GM04504 (cell line): ENCODE measurements at places on chromosomes 1 and 21.

DNA sequence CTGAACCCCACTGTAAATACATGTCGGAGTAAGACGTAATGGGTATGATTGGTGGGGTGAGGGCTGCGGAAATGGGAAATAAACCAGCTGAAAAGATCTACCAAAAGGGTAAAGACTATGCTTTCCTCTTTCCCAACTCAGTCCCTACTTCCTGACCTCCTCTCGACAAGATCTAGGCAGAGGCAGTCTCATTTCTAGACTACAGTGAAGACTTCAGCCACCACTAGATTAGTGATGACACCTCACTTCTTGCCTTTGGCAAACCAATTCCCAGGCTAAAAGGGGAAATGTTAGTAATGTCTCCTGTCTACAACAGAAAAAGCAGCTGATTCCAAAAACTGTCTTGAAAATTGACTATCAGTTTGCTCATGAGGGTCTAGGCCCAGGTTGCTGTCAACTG lies 219.9 kb downstream of the ASTN1 start:
- DNase-seq, result no peak

GRCh38 chr1:202576816-202577215 lies 133.4 kb downstream of the SYT2 start:
- DNase-seq, result peak; percentile 76

GRCh38 chr1:208164609-208165008 lies 79.6 kb downstream of the PLXNA2 start:
- DNase-seq, result no peak

GRCh38 chr1:162093095-162093494 lies 23.6 kb downstream of the NOS1AP start:
- DNase-seq, result no peak

DNA sequence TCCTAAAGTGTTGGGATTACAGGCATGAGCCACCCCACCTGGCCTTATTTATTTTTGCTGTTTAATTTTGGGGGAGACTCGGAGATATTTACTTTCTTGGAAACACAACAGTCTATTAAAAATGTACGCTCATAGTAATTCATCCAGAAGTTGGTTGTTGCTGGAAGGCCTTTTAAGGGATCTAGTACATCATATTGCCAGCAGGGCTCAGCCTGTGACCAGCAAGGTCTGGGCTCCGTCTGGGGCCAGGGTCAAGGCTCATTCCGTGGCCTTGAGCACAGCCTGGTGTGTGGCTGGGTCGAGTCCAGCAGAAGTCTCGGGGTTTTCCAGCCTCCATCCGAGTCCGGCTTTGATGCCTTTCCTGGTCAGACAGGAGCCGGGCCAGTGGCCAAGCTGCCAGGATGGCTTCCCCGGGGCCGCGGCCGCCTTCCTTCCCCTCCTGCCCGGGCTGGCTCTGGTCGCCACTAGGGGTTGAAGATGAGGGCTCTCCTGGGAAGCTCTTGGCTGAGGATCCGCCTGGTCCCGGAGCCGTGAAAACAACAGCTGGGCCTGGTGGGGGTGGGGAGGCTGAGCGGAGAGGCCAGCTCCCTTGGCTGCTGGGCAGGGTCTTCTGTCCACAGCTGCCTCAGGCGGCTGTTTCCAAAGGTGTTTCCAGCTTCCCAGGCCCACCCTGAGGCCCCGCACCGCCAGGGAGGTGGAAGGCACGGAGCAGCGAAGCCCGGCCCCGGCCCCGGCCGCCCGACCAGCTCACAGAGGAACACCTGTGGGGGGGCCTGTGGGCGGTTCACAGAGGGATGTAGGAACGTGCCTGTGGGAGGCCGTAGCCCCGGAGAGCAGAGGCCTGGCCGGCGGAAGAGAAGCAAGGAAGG lies 5.1 kb upstream of the VWA1 start:
- DNase-seq, result no peak
